ENCODE measurements at places on chromosomes 1 and 21.

GRCh38 chr1:4346131-4346530 is 308.3 kb upstream of the AJAP1 start:
- DNase-seq: no peak

DNA sequence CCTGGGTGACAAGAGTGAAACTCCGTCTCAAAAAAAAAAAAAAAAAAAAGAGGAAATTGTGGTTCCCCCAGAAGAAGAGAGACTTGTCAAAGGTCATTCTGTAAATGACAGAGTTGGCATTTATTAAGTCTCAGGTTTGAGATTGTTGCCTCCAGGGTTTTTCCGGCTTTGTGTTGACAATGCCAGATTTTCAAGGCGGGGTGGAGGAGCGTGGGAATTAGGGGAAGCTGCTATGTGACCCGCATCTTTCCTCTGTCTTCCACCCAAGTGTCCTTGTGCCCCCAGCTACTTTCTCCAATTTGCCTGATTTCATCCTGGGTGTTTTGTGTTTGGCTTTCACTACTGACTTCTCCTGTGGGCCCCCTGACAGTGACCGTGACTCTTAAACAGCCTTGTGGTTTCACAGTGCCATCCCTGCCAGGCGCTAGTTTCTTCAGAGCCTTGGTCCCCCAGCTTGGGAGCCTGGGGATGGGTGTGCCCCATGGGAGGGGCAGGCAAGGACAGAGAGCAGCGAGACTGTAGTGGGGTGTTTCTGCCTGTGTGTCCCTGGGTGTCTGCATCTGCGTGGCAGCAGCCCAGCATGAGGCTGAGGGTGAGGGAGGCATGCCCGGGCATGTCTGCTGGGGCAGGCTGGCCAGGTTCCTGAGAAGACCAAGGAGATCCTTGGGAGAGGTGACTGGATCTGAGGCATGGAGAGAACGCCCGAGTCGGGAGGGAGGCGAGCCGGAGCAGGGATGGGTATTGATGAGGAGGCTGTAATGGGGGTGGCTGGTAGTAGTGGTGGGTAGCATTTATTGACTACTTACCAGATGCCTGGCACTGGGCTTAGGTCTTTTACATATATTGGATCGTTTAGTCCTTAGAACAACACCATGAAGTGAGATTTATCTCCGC is 46.3 kb downstream of the IER5 start:
- DNase-seq: no peak

DNA sequence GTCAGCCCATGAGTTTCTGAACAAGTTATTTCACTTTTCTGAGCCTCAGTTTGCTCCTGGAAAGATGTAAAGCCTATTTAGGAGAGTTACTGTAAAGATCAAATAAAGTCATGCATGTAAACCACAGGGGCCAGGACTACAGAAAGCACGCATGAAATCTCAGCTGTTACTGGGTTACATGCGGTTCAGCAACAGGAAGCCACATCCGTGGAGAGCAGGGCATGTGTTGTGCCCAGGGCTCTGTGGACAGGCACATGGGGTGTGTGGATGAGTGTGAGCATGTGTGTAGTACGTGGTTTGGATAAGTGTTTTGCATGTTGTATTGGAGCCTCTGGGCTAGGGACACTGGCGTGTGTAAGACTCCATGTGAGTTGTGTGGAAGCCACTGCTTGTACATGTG is 2.2 kb upstream of the EPHA2 start:
- no peak for DNase-seq

GRCh38 chr1:232084584-232085223 is 458.1 kb downstream of the DISC1 start:
- DNase-seq: no peak

- DNase-seq: peak; percentile 49
These were observed 996 bp upstream of the SH3BGRL3 start for GRCh38 chr1:26278724-26279455.

DNA sequence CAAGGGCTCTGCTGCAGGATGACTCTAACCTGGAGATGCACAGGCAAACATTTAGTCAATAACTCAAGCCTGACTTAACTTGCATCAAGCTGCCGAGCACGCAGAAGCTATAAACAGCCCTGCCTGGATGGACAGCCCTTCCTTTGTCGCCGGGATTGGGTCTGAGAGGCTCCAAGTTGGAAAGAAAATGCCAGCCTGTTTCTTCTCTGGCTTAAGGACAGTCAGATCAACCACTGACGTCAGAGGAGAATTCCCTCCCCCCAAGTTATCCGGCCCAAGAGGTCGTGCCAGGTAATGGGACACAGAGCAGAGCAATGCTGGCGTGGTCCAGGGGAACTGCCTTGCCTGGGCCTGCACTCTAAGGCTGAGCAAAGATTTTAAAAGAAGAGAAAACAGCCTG is 27.1 kb upstream of the LRRC38 start:
- no peak for DNase-seq

GRCh38 chr1:113433184-113433583 is 42.9 kb downstream of the MAGI3 start:
- no peak for DNase-seq
